GM10248 (cell line): ENCODE measurements at places on chromosomes 3 and 15.

DNA sequence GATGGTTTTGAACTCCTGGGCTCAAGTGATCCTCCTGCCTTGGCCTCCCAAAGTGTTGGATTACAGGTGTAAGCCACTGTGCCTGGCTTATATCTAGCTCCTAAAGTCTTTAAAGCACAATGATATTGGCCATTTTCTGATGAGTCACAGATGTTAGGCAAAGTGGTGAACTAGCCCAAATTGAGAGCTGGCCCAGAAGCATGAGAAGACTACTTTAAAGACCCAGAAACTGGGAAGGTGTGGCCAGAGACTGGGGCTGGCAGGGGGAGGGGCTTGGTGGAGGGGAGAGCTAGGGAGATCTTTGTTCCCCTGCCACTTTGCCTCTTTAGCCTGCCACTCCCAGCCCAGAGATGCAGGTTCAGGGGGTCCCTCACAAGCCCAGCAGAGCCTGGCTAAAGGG, 21.6 kb downstream of the CHRNA3 start:
- DNase-seq: no peak

DNA sequence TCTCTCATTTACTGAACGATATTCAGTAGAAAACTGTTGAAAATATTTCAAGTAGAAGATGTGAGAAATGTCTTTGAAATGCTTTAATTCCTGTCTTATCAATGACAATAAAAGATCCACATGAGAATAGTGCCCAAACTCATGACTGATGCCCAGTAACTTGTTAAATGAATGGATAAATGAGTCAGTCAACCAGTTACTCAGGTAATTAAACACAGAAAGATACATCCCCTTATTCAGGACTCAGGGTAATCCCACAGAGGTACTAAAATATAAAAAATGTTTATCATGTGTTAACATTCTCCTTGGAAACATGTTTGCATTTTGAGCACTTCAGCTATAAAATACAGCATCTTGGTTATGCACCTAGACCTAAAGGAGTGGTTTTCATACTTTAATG, 169.5 kb downstream of the MBNL1 start:
- DNase-seq: no peak

DNA sequence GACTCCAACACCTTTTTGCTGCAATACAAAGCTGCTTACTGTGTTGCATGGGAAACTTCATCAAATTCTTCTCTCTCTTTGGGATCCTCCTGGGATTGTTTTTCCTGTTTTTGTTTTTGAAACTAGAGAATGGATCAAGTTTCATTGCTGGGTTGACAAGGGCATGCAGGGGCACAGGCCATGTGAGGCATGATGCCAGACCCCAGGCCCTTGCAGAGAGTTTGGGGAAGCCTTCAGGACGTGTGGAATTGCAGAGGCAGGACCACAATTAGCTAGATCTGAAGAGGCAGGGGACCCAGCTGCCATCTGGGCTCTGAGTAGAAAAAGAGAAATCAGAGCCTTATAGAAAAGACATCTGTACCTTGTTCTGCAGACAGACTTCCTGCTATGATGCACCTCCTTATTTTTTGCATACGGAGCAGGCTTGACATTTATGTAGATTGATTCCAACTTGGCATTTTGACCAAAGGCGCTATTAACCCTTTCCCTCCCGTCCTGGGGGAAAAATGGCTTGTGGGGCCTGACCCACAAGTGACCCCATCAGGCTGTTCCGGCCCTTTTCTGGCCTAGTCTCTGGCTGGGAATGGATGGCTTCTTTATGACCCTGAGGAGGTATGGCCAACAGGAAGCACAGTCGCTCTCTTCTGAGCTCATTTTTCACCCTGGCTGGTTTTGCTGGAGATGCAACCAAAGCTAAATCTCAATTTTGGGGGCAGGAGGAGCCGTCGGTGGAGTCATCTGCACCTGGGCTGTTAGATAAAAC, 44.3 kb upstream of the CHRNB4 start:
- DNase-seq: no peak

DNA sequence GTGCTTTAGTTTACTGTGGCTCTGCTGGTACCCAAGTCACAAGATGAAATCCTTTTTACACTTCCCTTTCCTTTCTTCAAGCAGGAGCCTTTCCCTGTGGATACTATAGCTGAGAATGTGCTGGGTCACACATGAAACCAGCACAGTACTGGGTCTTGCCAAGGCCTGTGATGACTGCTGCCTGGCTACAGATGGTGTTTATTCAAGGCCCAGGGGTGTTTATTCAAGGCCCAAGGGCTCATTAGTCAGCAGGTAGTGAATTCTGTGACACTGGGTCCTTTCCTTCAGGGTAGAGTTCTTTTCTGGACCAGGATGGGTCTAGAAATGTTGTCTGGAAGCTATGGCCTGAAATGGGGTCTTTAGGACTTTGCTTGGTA, 99.4 kb downstream of the SH3GL3 start:
- DNase-seq: no peak

DNA sequence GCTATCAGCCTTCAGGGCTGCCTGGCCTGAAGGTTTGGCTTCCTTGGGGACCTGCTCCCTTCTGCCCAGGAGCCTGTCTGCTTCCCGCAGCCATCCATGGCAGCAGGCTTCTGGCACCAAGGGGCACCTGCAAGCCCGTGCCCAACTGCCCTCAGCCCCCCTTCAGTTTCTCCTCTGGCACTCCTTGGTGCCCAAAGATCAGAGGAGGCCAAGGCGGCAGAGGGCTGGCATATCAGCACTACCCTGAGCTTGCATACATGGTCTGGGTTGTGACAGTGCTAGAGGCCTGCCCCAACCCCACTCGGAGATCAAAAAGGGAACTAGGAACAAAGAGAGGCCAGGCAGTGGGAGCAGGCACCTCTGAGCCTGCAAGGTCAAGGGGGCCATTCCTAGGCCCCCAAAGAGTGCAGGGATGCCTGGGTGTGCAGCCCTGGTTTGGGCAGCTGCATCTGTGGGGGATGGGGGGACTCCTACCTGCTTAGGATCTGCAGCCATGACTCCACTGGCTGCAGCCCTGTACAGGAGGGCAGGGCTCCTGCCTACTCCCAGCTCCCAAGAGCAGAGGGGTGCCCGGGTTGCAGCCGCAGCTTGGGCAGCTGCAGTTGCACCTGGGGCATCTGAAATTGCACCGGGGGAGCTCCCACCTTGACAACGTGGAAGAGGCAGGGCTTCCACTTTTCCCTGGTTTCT, 76.2 kb upstream of the TP63 start:
- DNase-seq: no peak

DNA sequence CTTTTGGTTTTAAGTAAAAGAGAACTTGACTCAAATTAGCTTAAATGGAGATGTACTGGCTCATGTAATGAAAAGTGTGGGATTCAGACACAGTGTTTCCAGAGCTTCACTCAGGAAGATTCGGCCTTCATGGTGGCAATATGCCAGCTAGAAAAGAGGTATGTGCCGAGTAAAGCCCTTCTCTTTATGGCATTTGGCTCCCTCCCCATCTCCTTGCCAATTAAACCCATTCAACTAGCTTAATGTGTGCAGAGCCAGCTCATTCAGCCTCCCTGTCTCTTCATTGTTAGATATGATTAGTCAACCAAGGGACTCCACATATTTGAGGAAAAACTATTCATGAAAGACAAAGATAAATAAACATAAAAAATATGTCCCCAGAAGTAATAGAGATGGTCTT, 15.0 kb upstream of the TRANK1 start:
- no peak for DNase-seq
